Endothelial cell of umbilical vein (primary cell): ENCODE measurements at places on chromosomes 13 and 19. TPM values are rescaled to one million over a fixed set of nuclear protein-coding genes. Genes with fewer than 3 reads are reported as not detected.

Gene TMEM221
- not detected in 2 replicates for total RNA-seq

Gene C19orf67
- total RNA-seq, result 0.55 TPM in 1 of 2 replicates, not detected in the other

Gene ABHD17A
- 89.8 and 97.0 TPM in 2 replicates for total RNA-seq

Gene ZNF439
- total RNA-seq, result 0.33 TPM in 1 of 2 replicates, not detected in the other
